Ureter (tissue), 1 donor: ENCODE measurements at places on chromosomes 1 and 21. TPM values are rescaled to one million over a fixed set of nuclear protein-coding genes. Genes with fewer than 3 reads are reported as not detected.

The MCOLN2 gene
- total RNA-seq, result 2.0 TPM

The ATP1A4 gene
- total RNA-seq, result 16.5 TPM

DNA sequence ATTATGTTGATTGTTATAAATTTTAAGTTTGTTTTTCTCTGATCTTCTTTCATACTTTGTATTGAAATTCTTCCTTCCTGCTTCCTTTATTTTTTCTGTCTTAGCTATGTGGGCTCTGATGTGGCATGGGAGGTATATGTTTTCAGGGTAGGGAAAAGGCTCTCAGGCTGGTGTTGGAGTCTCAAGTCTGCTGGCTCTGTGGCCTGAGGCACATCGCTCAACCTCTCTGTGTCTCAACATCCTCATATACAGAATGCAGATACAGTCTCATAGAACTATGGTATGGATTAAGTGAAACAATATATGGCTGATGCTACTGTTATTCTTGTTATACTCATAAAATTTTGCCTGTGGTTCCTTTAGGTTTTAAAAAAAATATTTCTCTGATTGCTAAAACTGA is 105.9 kb downstream of the KCNN3 start:
- DNase-seq, result no peak

DNA sequence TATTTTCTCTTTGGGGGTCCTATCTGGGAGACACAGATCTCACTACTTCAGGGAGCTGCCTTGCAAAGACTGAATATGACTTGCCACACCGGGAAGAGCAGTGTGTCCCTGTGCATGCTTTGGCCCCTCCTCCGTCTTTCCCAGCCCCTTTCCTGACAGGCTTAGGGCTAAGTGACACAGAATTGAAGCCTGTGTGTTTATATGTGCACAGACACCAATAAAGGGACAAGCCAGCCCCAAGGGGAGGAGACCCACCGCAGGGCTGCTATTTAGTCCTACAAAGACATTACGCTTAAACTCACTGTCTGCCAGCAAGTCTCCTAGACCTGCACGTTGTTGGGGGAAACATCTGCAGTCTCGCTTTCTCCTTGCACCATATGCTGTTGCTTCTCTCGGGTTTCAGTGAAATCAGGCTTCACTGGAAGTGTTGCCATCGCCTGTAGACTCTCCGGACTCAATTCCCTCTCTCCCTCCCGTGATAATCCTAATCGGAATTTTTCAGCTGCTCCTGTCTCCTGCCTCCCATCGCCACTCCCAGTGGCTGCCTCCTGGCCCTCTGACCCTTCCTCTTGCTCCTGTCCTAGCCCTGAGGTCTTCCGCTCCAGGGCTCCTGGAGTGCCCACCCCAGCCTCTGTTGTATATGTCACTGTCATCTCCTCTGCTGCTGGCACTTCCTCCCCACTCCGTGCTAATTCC is 58.5 kb upstream of the LRRC53 start:
- DNase-seq, result no peak

DNA sequence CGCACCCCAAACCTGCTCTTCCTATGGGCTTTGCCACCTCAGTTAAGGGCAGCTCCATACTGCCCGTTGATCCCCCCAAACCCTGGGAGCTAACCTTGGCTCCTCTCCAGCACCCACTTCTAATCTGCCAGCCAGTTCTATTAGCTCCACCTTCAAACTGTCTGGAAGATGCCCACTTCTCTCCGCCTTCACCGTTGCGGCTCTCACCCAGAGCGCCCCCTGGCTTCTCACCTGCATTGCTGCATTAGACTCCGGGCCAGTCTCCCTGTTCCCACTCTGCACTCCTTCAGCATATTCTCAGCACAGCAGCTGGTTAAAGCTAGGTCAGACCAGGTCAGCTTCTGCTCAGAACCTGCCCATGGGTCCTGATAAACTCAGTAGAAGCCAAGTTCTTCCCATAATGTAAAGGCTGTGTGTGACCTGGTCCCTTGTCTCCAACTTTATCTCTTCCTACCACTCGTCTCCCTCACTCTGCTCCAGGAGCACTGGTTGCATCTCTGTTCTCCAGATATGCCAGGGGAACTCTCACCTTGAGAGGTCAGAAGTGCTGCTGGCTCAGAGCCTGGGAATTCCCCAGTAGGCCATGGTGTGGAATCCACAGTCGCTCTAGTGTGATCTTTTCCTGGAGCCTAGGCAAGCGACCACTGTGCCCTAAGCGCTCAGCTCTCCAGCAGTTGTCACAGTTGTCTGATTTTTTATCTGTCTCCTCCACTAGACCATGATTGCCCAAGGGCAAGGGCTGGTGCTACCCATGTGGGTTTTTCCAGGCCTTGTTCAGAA is 150.3 kb downstream of the HMGB4 start:
- DNase-seq, result no peak

- DNase-seq, result no peak
Observed at GRCh38 chr1:3902111-3902511, 2.0 kb upstream of the C1orf174 start.

The KCNQ4 gene
- 3.7 TPM for total RNA-seq

GRCh38 chr1:211013346-211014240 is 120.4 kb downstream of the KCNH1 start:
- no peak for DNase-seq
